ENCODE measurements at places on chromosomes 7 and 10.

DNA sequence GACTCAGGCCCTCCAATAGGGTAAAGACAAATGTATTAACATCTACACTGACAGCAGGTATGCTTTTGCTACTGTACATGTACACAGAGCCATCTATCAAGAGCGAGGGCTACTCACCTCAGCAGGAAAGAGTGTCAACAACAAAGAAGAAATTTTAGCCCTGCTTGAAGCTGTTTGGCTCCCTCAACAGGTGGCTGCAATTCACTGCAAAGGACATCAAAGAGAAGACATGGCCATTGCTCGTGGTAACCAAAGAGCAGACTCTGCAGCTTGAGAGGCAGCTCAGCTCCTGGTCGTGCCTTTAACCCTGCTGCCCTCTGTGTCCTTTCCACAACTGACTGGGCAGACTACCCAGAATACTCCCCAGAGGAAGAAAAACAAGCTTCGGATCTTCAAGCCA, 5.1 kb downstream of the AKR1B15 start:
- DNase-seq, result no peak

DNA sequence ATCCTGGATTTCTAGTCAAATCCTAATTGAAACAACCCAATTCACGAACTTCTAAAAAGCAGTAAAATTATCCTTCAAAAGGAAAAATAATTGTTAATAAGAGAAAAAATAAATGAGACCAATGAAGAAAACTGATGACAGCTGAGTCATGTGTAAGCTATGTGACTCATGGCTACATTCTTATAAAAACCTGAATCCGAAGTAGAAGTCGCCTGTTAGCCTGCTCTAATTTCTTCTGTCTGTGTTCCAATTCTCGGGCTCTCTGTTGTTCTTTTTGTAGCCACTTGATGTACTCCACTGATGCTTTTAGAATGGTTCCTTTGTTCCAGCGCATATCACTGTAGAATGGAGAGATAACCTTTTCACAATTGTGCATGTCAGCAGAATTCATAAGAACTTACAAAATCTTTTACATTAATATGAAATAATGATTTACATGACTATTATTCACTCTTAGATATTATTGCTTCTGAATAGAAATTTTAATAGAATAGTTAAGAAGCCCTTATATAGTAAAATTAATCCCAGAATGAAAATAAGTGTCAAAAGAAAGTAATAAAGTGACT, 88.8 kb downstream of the TFEC start:
- DNase-seq, result no peak

GRCh38 chr10:102286216-102286615, 40.9 kb downstream of the GBF1 start:
- DNase-seq, result no peak

DNA sequence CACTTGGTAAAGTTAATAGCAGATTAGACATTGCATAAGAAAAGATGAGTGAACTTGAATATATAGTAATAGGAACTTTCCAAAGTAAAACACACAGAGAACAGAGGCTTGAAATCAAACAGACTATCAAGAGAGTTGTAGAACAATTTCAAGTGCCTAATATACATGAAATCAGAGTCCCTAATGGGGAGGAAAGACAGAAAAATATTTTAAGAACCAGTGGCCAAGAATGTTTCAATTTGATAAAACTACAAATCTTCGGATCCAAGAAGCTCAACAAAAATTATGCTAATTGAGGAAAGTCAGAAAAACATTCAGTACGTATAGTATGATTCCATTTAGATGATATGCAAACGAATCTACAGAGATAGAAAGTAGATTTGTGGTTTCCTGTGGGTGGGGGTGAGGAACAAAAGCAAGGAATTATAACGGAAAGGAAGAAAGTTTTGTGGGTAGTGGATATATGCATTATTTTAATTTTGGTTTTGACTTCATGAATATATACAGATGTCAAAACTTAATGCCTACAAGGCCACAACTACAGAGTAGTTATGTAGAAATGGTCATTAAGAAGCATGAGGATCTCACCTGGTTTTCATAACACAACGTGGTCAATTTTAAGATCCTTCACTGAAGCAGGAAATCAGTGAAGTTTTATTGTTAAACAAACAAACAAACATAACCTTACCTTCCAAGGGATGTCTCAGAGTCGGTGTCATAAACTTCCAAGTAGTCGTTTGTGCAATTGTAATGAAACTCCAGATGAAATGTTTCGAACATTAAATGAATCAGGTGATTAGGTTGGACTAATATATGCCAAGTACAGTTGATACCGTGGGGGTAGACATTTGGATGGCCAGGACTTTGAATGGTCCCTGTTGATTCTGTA, 62.0 kb downstream of the CUBN start:
- DNase-seq, result no peak

DNA sequence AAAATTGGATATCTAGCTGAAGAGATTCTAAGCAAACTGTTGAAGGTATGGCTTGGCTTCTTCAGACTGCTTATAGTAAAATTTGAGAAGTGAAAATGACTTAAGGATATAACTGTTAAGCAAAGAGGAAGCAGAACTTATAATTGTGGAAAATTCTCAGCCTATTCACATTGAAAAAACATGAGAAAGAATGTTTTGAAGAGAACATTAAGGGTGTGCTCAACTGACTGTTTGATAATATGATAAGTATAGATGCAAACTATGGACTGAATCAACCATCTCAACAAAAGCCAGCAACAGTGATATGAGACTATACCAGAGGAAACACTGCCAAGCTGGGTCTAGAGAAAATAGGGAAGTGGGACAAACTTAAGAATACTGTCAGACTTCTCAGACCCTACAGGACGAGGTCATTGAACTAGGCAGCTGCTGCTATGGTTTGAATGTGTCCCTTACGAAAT, 133.1 kb upstream of the PPP1R3A start:
- DNase-seq, result no peak

Measured in stimulated activated CD8-positive, alpha-beta memory T cell treated with anti-CD3 and anti-CD28 coated beads, Interleukin-7, amount 100 ng/mL, for 4 hours (primary cell).